ENCODE measurements at places on chromosomes 1 and 21.

GRCh38 chr1:29379443-29380073, 143.2 kb downstream of the PTPRU start:
- no peak for DNase-seq

- DNase-seq, result no peak
Measured at GRCh38 chr1:83773059-83773458, 225.9 kb downstream of the TTLL7 start.

- DNase-seq, result no peak
Measured at GRCh38 chr1:70667494-70668170, 256.6 kb downstream of the CTH start.

- DNase-seq, result no peak
Measured at GRCh38 chr1:107590900-107591622, 373.9 kb downstream of the VAV3 start.

Measured in activated CD4-positive, CD25-positive, alpha-beta regulatory T cell treated with anti-CD3 and anti-CD28 coated beads, Interleukin-2, amount 50 U/mL, for 16 hours (primary cell).